ENCODE measurements at places on chromosomes 13 and 19.

- no peak for DNase-seq
Observed at GRCh38 chr19:2775556-2776430, 7.3 kb downstream of the SGTA start.

DNA sequence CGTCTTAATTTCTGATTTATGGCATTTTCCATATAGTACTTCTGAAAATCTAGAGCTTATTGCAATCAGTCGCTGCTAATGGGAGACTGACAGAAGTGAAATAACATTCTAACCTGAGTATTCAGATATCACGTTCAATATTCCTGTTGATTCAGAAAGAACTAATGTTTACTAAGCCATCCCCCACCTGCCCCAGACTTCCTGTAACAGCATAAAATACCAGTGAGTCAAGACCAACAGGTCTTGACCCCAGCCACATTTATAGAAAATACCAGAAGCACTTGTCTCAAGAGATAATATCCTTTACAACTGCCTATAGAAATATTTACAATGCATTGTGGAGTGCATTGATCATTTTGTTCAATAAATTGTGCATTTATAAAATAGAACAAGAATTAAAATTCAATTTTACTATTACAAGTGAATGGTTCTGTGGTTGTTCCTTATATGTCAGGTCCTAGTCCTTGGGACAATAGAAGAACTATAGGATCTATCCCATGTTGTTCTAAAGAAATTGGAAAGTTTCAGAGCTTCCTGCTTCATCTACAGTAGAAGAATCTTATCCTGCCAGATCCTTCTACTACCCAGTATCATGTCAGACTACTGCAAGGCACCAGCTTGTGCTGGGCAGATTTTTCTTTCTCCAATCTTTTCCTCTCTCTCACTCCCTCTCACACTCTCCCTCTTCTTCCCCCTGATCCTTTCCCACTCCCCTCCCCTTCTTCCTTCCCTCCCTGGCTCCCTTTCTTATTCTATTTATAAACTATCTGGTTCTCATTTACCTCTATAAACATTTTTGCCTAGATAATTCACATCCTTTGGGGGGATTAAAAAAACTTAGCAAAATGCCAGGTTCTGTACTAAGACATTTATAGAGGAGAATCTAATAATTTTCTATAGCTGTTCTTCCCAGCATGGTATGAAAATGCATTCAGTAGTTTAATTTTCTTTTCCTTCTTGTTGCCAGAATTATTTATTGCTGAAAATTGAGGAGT lies 629.9 kb downstream of the DIAPH3 start:
- no peak for DNase-seq

GRCh38 chr19:8036434-8037099 lies 16.0 kb upstream of the CCL25 start:
- DNase-seq: no peak

DNA sequence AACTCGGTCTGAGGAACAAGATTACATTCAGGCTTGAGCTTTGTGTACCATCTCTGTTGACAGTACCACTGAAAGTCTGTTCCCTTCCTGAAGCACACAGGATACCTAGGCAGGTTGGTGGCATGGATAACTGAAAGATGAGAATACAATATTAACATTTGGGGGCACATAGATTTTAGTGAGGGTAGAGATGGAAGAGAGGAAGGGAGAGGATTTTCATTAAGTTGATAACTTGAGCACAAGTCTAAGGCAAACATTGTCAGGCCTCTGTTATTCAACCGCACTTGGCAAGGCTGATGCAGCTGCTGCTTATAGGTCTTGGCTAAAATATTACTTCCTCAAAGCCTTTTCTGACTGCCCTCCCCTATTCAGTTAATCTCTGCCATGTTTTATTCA lies 10.9 kb downstream of the MIR17HG start:
- no peak for DNase-seq

DNA sequence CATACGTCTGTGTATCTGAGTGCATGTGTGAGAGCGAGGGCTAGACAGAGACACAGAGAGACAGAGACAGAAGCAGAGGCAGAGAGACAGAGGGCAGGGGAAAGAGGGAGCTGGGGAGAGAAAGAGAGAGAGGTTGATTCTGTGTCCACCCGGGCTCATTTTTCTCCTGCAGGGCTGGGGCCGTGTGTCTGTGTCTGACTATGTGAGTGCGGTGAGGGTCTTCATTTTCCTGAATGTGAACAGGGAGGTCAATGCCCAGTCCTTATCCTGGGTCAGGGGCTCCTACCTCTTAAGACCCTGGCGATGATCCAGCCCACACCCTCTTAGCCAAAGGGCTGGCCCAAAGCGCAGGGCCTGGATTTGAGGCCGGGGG lies 17.7 kb downstream of the LRRC4B start:
- no peak for DNase-seq

- DNase-seq: no peak
Observed at GRCh38 chr19:2944403-2944774, 382 bp downstream of the ZNF77 start.

- no peak for DNase-seq
Observed at GRCh38 chr19:9673912-9674662, 813 bp downstream of the ZNF562 start.

- DNase-seq: no peak
Observed at GRCh38 chr13:40026741-40027140, 371.3 kb downstream of the COG6 start.
